ENCODE measurements at places on chromosomes 1 and 21.

DNA sequence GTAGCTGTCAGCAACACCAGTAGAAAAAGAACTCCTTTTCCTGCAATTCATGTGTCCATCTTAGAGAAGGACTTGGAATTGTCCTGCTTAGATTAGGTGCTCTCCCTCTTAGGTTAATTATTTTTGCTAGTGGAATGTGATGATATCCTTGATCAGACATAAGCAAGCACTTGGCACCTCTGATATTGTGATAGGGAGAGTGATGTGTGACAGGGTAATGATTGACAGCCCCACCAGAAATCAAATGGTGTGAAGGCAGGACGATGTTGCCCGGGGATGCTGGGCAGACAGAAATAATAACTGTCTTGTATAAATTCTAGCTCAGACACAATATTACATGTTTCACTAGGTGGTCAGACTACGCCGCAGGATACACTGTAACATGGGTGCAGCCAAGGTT lies 4.4 kb downstream of the TYW3 start:
- no peak for DNase-seq

DNA sequence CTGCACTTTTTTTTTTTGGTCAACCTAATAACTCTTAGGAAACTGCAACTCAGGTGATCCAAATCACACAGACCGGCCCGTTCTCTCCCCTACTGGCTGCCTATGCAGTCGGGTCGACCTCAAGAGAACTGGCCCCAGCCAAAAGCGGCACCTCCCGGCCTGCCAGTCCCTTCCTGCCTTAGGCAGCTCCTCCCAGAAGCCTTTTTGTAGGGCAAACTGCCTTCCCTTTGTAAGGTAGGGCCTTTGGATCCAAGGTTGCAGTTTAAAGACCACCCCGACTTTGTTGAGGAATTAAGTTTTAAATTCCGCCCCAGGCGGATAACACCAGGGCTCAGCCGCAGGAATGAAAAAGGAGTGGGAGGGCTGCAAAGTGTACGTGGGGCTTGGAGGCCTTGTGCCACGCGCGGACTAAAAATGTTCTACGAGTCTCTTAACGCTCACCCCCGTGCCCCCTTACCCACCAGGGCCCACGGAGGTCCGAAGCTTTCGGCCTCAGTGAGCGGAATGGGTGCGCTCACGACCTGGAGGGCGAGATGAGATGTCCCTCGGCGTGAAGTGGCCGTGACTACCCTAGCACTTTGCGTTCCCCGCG lies 642 bp upstream of the ST3GAL3 start:
- DNase-seq = no peak

DNA sequence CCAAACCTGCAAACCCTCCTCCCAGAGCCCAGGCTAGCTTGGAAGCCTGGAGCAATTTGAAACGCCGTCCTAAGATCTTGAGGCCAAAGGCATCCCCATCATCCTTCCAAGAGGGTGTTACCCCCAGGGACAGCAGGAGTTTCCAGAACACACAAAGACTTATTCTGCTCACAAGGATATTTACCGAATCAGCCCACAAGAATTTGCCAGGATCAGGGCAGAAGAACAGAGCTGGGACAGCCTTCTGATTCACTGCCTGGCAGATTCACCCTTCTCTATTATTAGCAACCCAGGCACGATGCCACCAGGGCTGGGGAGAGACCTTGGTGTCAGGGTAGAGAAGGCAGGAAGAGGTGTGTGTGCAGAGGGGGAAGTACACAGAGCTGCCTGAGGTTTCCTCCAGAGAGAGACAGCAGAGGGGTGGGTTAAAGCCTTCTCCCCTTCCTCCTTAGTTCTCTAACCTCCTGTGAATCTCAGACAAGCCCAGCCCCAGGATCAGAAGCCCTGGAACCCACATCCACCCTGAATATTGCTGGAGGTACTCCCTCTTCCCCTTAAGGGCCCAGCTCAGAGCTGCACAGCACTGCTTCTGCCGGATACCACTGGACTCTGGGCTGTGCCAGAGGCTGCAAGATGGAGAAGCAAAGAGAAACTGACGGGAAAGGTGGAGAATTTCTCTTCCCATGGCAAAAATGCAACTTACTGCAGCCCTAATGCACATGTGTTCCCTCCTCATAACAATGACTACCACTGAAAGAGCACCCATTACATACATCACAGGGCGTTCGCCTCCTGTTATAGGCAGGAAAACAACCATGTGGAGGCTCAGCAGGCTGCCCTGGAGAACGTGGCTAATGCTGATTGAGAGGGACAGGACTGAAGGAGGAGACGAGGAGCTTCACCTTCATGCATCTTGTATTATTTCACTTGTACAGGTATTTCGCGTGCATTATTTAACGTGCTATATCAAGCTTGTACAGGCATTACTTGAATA lies 61.8 kb downstream of the ITPKB start:
- DNase-seq = no peak

- no peak for DNase-seq
Measured at GRCh38 chr1:16387201-16388188, 20.5 kb downstream of the SZRD1 start.

DNA sequence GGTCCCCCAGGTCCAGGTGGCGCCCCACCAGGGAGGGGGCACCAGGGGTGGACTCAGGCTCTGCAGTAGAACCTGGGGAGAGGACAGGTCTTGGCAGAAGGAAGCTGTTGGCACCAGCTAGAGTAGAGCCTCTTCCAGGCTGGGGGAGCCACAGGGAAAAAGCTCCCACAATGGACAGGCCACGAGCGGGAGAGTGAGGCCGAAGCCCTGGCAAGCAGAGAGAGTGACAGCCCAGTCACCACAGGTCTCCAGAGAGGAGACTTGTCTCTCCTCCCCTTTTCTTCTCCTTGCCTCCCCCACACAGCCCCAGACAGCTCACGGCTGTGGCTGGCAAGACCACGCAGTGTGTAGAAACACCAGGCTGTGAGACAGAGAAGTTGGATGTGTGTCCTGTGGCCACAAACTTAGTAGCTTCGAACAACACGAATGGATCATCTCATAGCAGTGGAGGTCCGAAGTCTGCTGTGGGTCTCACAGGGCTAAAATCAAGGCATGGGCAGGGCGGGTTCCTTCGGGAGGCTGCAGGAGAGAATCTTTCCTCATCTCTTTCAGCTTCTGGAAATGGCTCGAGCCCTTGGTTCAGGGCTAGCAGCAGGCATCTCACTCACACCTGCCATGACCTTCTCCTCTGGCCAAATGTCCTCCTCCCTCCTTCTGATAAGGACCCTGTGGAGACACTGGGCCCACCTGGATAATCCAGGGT lies 3.3 kb downstream of the KRTAP12-4 start:
- no peak for DNase-seq

GRCh38 chr1:208175508-208175895 lies 68.7 kb downstream of the PLXNA2 start:
- DNase-seq = no peak

DNA sequence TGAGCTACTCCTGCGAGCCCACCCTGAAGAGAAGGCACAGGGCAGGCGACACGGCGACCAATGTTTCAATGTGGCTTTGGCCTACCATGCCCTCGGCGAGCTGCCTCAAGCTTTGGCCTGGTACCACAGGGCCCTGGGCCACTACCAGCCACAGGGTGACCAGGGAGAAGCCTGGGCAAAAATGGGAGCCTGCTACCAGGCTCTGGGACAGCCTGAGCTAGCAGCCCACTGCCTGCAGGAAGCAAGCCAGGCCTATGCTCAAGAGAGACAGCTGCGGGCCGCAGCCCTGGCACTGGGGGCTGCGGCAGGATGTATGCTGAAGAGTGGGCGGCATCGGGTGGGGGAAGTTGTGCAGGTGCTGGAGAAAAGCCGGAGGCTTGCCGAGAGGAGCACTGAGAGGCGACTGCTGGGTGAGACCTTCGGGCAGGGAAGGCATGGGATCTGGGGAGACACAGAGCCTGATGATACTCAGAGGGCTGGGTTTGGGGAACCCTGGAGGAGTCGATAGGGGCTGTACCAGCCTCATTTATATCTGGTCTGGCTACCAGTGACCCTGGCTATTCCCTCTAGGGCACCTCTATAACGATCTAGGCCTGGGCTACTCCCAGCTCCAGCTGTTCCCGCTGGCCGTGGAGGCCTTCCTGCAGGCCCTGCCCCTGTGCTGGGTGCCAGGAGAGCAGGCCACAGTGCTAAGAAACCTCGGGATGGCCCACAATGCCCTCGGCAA lies 2.3 kb downstream of the TTC24 start:
- DNase-seq = no peak

DNA sequence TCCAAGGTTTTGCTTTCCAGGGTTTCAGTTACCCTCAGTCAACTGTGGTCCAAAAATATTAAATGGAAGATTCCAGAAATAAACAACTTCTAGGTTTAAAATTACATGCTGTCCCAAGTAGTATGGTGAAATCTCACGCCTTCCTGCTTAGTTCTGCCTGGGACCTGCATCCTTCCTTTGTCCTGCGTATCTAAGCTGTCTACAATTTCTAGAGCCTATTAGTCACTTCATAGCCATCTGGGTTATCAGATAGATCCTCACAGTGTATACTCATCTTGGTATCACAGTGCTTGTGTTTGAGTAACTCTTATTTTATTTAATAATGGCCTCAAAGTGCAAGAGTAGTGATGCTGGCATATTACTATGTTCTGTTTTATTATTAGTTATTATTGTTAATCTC lies 157.7 kb downstream of the ROR1 start:
- no peak for DNase-seq

Data from NCI-H187 treated with DMSO at 0.1 percent for 48 hours (cell line).